ENCODE measurements at places on chromosomes 5 and 9.

DNA sequence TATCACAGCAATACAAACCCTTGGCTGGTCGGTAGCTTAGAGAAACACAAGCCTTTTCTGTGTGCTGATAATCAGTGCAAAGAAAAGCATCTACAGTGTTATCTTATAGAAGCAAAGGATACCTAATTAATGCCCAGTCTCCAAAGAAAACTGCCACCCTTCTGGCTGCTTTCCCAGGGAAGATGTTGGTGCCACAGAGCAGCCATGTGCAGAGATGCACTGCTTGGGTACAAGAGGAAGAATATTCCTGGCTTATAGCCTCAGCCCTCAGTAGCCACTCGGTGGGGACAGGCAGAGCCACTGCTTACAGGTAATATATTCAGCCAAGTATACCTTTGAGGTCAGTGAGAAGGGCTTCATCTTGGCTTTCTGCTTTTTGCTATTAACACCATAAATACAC lies 185.3 kb downstream of the PCSK1 start:
- no peak for DNase-seq

DNA sequence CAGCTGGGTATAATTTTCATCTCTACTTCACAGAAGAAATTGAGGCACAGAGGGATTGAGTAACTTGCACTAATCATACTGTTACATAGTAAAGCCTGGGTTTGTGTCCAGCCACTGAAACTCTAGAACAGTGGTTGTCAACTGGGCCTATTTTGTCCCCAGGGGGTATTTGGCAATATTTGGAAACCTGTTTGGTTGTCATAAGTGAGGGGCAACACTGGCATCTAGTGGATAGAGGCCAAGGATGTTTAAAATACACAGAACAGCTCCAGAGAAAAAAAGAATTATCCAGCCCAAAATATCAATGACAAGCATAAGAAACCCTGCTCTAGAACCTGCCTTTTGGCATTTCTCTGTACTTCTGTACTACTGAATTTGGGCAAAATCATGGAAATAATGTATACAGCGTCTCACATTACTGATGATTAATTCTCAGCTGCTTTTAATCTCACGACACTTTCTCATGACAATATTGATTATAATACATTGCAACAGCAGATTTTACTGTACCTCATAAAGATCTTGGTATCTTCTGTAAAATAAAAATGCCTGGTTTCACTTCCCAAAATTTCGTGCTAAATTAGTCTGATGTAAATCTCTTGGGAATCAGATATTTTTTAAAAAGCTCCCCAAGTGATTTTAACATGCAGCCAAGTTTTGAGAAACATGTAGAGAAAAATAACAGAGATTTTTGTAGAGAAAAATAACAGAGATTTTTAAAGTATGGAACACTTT lies 112.7 kb downstream of the RORB start:
- no peak for DNase-seq

- no peak for DNase-seq
Observed at GRCh38 chr5:128815201-128815600, 150.1 kb upstream of the SLC27A6 start.

DNA sequence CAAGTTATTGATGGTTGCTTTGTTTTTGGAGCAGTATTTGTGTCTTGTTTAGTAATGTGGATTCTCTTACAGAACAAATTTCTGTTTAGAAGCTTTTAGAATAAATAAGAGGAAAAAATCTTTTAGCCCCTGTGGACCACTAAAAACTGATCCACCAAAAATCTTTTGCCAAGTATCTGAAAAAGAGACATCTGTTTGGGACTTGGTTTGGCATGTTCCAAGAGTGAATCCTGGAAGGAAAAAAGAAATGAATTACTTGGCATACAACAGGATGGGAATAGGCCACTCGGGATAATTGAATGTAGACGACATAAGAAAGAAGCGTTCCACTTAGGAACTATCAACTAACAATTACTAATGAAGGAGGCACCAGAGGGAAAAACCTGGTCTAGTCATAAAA lies 1350.1 kb upstream of the C9orf72 start:
- no peak for DNase-seq

DNA sequence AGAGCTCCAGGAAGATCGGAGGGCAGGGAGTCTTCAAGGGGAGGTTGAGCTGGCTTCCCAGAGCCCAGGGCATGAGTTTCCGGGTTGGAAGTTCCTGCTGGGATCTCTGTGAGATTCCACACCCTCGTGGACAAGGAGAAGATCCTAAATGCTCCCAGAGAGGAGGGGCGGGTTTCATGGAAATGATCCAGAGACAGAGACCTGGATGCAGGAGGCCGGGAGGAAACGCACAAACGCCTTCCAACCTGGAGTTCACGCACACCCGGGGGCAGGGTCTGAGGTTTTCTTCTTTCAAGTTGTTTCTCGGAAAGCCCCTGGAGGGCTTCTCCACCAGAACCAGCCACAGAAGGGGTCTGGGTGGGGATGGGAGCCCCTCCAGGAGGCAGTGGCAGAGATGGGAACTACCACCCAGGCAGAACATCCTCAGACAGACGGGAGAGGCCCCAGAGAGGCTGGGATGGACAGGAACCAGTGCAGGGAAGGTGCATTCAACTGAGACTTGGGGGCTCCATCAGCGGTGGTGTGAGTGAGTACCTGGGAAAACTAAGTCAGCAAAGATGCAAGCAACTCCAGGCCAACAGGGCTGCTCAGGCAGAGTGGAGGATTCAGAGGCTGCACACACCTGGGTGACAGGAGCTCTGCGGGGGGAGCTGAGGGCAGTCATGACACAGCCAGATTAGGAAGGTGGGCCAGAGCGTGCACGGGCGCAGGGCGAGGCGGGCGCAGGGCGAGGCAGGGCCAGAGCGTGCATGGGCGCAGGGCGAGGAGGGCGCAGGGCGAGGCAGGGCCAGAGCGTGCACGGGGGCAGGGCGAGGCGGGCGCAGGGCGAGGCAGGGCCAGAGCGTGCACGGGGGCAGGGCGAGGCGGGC lies 52.1 kb upstream of the EXOC3 start:
- DNase-seq, result no peak

GRCh38 chr5:32182463-32183063 lies 8.4 kb upstream of the GOLPH3 start:
- no peak for DNase-seq

- DNase-seq, result no peak
Observed at GRCh38 chr5:149605354-149605997, 24.2 kb downstream of the ARHGEF37 start.

DNA sequence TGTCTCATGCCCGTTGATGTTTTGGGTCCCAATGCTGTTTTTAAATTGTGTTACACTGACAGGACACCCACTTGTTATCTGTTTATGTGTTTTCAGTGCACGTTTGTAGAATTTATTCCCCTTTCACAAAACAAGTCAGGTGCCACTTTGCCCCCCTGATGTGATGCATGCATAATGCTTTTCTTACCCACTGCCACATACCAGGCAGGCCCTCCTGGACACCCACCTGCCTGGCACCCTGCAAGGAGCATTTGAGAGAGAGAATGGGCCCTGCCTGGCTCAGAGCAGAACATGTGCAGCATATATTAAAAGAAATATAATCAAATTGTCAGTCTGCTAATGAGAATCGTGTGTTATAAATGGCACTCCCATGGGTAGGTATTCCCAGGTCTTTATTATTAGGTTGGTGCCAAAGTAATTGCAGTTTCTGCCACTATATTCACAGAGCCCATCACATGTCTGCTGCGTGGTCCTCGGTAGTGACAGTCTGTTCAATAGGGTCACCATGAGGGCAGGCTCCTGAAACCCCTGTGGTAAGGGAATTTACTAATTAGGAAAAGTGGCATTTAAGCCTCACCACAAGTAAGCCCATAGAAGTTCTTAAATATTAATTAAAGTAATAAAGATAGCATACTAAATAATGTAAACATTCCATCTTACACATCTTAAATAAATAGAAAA lies 52.2 kb upstream of the CKMT2 start:
- DNase-seq, result no peak

DNA sequence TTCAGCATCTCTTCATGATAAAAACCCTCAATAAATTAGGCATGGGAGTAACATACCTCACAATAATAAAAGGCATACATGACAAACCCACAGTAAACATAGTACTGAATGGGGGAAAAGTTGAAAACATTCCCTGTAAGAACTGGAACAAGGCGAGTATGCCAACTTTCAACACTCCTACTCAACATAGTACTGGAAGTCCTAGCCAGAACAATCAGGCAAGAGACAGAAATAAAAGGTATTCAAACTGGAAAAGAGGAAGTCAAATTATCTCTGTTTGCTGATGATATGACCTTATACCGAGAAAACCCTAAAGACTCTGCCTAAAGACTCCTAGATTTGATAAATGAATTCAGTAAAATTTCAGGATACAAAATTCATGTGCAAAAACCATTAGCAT lies 167.6 kb downstream of the TMEM38B start:
- no peak for DNase-seq

DNA sequence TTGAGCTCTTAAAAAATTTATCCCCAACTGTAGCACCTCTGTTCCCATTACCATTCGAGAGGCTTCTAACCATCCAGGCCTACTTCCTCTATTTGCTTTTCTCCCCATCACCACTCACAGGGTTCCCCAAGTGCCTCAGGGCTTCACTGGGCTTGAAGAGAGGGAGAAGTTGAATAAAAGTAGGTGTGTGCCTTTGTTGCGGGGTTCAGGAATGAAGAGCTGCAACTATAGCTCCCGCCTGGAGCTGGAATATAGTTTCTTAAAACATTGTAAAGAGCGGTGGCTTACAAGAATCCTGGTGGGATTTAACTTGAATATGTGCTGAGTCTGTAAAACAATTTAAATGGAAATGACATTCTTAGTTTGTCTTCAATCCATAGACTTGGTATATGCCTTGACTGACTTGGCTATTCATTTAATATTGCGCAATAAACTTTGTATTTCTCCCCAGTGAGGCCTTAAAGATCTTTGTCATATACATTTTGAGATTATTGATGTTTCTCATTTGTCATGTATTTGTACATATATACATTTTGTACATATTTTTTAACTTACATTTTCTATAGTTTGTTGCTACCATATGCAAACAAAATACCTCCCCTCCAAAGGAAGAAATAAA lies 7.2 kb downstream of the ENTREP1 start:
- DNase-seq, result no peak

DNA sequence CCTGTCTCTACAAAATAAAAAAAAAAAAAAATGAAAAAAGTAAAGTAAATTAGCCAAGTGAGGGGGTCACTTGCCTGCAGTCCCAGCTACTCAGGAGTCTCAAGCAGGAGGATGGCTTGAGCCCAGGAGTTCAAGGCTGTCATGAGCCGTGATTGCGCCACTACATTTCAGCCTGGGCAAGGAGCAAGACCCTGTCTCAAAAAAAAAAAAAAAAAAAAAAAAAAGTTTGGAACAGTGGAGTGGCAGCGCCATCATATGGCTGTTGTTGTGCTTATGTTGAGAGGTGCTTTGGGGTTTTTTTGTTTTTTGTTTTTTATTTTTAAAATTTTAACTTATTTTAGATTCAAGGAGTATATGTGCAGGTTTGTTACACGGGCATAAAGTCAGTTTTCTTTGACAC lies 3.6 kb downstream of the BRIX1 start:
- DNase-seq, result no peak

DNA sequence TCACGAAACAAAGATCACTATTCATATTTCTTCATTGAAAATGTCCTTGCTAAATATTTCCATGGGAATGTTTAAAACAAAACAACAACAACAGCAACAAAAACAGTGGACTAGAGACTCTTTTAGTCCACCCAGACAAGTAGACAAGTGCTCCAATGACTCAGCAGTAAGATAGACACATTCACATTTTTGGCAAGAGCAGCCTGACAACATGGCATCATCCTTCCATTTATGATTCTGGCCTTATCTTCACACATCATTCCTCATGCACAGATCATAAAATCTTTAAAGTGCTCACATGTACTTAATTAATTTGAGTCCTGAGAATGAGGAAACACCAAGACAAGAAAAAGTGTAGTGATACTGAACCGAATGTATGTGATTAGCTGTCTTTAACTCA lies 132.6 kb upstream of the PDE4D start:
- DNase-seq, result no peak

DNA sequence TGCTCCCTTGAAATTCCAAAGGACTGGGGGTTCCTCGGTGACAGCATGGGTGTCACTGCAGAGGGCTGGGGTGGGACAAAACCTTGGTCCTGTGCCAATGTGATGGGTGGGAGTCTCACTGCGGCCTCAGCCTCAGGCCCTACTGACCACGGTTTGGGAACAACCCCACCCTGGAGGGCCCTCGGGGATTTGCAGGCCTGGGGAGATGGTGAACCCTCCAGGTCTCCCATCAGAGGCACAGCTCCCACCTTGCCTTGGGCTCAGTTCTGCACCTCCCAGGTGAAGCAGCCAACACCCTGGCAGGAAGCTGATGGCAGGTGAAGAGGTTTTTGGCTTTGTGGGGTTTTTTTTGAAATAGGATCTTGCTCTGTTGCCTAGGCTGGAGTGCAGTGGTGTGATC lies 286.8 kb downstream of the PBX3 start:
- no peak for DNase-seq

DNA sequence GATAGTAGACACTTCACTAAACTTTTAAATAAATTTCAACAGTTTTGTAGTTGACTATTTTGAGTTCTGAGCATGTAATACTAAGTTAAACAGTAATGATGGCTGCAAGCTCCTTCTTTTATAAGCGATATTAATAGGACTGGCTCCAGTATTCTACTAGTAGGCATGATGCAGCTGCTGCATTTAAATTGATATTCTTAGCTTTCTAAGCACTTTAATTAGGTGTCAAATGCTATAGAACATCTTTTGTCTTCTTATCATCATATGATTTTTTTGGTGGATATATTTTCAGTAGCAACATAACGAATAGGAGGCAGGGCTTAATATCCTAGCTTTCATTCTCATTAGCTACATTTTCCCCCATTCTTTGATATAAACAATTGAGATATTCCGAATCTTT lies 141.1 kb downstream of the FBXO4 start:
- DNase-seq, result no peak

- no peak for DNase-seq
Observed at GRCh38 chr5:33939556-33940262, 3.5 kb downstream of the RXFP3 start.

DNA sequence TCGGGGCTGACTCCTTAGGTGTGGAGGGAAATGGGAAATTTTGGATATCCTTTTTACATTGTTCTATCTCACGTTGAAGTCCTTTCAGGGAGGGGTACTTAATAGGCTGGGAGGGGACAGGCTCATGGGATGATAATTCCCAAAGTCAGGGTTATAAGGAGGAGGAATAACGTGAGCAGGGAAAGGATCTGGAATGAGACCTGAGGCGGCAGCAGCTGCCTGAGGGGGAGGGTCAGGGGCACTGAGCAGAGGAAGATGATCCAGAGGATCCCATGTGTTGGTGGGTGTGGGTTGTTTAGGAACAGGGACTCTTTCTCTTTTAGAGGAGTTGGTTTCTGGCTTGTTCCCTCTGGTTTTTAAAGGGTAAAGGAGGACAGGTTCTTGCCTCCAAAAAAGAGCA lies 18.7 kb downstream of the IFT74 start:
- DNase-seq, result no peak

All from effector CD4-positive, alpha-beta T cell (primary cell).